NCI-H1694 treated with DMSO at 0.1 percent for 48 hours (cell line): ENCODE measurements at places on chromosomes 6 and 20.

DNA sequence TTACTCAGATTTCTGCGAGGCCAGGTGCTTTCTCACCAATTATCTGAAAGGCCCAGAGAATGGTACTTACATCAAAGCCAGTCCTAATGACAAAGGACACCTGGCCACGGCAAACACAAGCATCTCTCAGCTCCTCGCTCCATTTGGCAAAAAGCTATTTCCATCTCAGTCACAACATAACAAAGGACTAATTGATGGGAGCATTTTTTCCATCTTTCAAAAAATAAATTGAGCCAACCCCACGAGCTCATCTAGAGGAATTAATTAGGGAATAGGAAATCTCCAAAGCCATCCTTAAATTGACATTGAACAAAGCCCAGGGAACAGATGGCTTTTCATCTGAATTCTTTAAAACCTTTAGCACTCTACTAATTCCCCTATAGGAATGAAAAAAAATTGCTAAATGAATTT is 236.7 kb downstream of the HAO1 start:
- peak; percentile 36 for DNase-seq

GRCh38 chr6:151847064-151847463 is 39.6 kb downstream of the ESR1 start:
- no peak for DNase-seq

DNA sequence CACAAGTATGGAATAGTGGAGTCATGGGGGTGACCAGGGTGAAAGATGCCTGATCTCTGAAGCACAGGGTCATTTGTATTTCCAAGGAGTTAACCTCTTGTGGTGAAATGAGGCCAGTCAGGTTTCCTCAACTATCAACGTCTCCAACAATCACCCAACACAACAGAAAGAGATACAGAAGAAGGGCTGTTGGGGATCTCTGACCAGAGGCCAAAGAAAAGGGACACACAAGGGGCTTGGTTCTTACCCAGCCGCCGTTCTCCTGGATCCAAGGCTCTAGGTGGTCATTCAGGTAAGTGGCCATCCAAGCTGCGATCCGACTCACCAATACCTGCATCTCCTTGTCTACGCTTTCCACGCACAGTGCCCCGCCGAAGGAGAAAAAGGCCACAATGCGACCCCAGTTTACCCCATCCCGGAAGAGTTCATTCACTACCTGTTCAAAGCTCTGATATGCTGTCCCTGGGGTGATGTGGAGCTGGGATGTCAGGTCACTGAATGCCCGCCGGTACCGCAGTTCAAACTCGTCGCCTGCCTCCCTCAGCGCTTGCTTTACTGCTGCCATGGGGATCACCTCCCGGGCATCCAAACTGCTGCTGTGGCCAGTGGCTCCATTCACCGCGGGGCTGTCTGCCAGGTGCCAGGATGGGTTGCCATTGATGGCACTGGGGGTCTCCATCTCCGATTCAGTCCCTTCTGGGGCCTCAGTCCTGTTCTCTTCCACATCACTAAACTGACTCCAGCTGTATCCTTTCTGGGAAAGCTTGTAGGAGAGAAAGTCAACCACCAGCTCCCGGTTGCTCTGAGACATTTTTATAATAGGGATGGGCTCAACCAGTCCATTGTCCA is 1.0 kb downstream of the BCL2L1 start:
- DNase-seq = no peak

- no peak for DNase-seq
These were observed 46.3 kb downstream of the NINL start for GRCh38 chr20:25538838-25539665.

- no peak for DNase-seq
These were observed 219.0 kb upstream of the CST7 start for GRCh38 chr20:24729896-24730605.

GRCh38 chr20:21453690-21454089 is 56.4 kb upstream of the NKX2-4 start:
- DNase-seq = no peak

DNA sequence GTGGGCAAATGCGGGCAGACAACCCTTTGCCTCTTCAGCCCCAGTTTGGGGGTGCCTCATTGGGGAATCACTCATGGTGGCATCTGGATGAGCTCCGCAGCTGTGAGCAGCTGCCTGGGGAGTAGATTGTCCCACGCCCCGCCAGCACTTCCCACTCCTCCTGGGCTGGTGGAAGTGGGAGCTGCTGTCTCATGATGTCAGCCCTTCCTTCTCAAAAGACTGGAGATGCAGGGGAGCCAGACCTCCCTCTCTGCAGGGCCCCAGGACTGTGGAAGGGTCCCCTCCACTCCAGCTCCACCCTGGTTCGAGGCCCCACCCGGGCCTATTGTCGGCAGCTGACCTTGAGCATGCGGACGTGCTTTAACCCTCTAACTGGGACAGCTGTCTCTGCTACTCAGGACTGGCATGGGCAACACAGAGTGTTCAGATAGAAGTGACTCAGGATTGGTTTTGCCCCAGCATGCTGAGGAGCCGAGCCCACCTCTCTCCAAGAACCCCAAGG is 2.0 kb downstream of the UNC93A start:
- DNase-seq = no peak

- DNase-seq = no peak
These were observed 55.4 kb downstream of the SYNJ2 start for GRCh38 chr6:158037021-158037420.

GRCh38 chr20:61353261-61354000 is 101.4 kb downstream of the CDH4 start:
- DNase-seq = no peak

DNA sequence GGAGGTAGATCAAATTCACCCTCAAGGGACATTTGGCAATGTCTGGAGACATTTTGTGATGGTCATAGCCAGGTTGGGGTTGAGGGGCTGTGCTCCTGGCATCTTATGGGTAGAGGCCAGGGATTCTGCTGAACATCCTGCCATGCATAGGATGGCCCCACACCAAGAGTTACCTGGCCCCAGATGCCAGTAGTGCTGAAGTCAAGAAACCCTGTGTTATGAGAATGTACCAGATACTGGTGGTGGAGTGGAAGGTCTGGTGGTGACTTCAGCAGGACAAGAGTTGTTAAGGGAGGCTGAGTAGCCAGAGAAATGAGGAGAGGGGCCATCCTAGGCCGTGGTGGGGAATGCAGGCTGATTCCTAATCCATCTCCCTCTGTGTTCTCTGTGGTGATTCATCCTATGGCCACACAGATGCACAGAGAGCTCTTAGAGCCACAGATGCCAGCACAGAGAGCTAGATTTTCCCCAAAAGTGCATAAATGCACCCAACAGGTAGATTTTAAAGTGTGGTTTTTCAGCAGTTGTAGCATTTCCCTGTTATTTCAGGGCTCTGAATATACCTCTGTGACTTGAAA is 43.6 kb downstream of the CDYL start:
- no peak for DNase-seq

DNA sequence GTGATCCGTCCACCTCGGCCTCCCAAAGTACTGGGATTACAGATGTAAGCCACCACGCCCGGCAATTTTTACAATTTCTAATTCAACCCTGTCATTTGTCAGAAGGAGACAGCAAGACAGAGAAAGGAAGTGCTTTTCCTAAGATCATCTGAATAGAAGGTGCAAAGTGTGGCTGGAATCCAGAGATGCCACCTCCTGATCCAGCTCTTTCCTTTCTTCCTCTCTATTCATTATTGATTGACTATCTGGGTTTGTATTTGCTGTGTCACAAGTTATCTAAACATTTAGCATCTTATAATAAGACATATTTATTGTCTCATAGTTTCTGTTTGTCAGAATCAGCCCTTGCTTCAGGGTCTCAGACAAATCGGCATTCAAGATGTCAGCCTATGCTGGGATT is 217.7 kb downstream of the BCAS1 start:
- no peak for DNase-seq

- DNase-seq = no peak
These were observed 5.5 kb upstream of the DAAM2 start for GRCh38 chr6:39786649-39787048.

GRCh38 chr6:12509060-12509459 is 207.5 kb upstream of the PHACTR1 start:
- no peak for DNase-seq

DNA sequence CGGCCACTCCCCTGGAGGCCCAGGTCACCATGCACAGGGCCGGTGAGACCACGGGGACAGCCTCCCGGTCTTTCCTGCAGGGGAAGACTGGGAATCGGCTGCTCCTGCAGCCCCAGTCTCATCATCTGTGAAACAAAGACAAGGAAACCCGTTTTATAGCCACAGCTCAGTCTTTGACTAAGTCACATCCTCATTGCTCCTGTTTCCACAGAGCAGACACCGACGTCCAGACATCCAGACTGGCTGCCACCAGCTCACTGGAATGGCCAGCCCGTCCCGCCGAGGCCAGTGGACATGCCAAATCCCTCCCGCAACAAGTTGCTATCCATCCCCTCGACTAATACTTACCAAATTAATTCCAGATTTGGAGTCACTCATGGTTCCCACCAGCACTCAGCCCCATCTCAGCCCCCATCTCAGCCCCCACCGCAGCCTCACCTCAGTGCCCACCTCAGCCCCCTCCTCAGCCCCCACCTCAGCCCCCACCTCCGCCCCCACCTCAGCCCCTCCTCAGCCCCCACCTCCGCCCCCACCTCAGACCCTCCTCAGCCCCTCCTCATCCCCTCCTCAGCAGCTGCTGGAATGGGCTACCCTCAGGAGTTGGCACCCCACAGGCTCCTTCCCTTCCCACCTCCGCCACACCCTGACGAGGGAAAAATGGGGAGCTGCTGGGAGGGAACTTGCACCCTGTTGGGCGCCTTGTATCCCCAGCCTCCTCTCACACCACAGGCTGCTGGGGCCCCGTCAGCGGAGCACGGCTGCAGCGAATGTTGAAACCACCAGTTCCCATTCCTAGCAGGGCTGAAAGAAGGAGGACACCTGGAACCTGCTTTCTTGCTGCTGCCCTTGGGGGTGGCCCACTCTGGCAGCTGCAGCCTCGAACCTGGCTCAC is 48.7 kb downstream of the YTHDF1 start:
- DNase-seq = no peak

GRCh38 chr6:79536585-79536953 is 661 bp downstream of the LCA5 start:
- DNase-seq = no peak

DNA sequence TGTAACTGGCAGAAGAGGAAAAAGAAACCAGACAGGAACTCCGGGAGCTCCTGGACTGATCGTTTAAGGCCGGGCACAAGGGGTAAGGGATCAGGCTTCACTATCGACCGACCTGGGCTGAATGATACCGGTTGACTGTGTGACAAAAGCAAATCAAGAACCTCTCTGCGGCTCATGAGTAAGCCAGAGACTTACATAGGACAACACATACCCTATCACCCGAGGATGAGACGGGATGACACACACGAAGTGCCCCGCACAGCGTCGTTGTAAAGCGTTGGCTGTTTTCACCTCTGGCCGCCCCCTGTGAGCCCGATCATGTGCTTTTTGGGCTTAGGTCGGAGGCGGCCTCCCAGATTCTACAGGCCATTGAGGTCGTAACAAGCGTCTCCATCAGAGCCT is 695 bp upstream of the TGIF2 start:
- no peak for DNase-seq

- DNase-seq = no peak
These were observed 92.9 kb downstream of the SPTLC3 start for GRCh38 chr20:13101706-13102105.

- DNase-seq = no peak
These were observed 1.8 kb downstream of the ZKSCAN3 start for GRCh38 chr6:28351493-28351925.

DNA sequence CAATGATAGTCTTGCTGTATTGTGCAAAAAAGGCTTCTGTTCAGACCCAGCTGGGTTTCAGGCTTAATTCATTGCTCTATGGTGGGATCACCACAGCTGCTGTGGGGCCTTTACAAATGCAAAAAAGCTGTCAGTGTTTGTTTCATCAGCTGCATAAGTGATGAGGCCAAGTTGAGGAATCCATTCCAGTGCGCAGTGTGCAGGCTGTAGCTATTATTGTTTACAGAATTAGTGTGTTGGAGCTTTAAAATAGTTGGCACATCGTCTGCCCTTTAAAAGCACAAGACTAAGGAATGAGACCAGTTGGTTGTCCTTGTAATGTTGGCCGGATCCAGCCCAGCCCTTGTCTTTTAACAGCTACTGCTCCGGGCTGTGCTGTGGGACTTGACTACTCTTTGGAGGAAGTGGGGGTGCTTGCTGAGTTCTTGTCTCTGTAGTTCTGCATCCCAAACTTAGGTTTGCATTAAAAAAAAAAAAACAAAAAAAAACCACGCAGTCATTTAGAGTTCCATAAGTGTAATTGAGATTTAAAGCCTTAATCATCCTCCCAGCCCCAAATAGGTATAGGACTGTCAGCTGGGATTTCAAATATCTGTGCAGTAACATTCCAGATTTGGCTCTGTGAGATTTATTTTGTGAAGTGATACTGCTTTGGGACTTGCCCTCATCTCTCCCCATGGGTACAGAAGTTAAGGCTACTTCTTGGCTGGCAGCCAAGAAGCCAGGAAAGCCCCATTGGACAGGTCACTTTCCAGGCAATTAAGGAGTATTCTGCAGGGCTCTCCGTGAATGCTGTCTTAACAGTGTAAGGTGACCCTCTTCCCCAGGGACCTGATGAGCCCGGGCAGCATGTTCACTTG is 19.3 kb downstream of the JARID2 start:
- DNase-seq = no peak

DNA sequence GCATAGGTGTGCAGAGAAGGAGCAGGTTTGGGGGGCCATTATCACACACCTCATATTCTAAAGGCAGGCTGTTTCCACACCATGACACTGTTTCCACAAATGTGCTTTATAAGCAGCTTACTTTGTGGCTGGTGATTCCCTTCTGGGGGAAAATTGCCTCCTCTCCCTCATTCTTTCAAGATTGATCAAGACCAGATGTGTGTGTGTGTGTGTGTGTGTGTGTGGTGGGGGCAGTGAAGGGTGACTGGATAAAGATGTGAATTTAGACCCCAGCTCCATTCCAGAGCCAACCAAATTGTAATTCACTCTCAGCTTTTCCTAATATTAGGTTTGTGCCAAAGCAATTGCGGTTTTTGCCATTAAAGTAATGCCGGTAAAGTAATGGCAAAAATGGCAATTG is 45.6 kb downstream of the EDN3 start:
- DNase-seq = no peak

GRCh38 chr6:21100991-21101390 is 492.6 kb upstream of the SOX4 start:
- no peak for DNase-seq

GRCh38 chr20:1626528-1627199 is 6.9 kb upstream of the SIRPB1 start:
- no peak for DNase-seq

DNA sequence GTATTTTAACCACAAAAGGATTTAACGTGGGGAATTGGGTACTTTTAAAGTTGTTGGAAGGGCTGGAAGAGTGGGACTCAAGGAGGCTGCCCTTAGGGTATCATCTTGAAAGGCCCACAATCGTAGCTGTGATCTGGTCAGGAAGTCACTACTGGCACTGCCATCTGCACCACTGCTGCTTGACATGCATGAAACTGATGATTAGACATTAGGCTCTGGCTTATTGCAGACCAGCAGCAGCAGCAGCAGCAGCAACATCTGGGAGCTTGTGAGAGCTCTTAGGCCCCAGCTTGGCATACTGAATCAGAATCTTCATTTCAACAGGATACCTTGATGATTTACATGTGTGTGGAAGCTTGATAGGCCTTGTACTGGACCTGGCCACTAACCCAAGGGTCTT is 68.6 kb downstream of the PHF20 start:
- no peak for DNase-seq

- DNase-seq = peak; percentile 65
These were observed 49.6 kb upstream of the DSN1 start for GRCh38 chr20:36823121-36823520.

- no peak for DNase-seq
These were observed 88.2 kb downstream of the RREB1 start for GRCh38 chr6:7196019-7196402.
